ENCODE measurements at places on chromosomes 3 and 15. TPM values are rescaled to one million over a fixed set of nuclear protein-coding genes. Genes with fewer than 3 reads are reported as not detected.

- DNase-seq, result no peak
Observed at GRCh38 chr3:143119974-143120715, 574 bp downstream of the CHST2 start.

- DNase-seq, result no peak
Observed at GRCh38 chr15:81025721-81026370, 25.1 kb downstream of the TLNRD1 start.

GREM1 gene
- 0.14 TPM for polyA plus RNA-seq

ATP13A5 gene
- 0.36 TPM for polyA plus RNA-seq
